ENCODE measurements at places on chromosomes 3 and 15.

DNA sequence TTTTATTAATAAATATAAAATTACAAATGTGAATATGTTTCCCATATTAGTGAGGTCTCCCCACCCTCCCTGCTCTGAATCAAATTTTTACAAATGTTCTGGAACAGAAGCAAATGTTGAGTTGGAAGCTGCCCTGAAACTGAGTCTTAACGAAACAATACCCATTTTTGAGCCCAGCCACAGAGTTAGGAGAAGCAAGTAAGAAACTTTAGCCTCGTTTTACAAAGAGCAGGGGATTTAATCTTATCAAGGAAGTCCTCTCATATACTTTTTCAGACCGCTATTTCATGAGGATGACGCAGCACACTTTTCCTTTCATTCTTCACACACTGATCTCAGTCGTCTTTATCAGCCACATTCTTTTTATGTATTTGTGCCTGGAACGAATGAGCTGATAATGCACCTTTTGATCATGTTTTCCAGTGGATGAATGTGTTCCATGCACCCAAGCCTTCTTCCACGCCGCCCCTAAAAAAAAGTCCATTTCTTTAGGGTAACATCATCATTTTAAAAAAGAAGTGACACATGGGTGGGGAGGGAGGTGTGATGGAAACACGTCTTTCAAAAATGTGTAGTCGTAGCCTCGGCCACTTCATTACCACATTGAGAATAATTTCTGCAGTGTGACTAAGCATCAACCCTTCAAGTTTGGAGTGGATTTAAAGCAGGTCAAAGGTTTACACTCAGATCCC is 48.1 kb downstream of the SETMAR start:
- DNase-seq, result peak; percentile 1

- peak; percentile 88 for DNase-seq
These were observed 52.2 kb upstream of the HEG1 start for GRCh38 chr3:125107861-125108567.

- peak; percentile 2 for DNase-seq
These were observed 88.3 kb upstream of the COL8A1 start for GRCh38 chr3:99549957-99550603.

DNA sequence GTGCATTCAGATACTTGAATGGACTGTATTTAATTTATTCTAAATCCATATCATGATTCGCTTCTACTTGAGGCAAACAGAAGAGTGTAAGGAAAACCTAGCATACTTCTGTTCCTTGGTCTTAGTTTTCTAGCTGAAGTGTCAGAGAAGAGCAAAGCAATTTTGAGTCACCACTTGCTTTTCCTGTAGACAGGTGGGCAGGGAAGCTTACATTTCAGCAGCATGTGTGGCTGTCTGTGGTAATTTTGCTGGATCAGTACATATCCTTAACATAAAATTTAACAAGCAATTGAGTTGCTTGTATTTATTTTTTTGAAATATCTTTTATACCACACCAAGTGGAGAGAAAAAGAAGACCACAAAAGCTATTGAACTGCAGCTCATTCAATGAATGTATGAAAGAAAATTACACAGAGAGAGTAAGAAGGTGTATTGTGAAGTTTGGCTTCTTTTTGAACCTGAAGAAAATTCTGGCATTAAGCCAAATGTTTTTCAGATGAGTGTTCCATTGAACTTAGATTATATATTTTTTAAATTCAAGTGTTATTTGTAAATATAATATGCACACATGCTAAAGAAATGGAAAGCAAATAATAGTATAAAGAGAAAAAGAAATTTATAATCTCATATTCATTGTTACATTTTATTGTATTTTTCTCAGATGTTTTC is 747.6 kb downstream of the NAALADL2 start:
- DNase-seq, result no peak

DNA sequence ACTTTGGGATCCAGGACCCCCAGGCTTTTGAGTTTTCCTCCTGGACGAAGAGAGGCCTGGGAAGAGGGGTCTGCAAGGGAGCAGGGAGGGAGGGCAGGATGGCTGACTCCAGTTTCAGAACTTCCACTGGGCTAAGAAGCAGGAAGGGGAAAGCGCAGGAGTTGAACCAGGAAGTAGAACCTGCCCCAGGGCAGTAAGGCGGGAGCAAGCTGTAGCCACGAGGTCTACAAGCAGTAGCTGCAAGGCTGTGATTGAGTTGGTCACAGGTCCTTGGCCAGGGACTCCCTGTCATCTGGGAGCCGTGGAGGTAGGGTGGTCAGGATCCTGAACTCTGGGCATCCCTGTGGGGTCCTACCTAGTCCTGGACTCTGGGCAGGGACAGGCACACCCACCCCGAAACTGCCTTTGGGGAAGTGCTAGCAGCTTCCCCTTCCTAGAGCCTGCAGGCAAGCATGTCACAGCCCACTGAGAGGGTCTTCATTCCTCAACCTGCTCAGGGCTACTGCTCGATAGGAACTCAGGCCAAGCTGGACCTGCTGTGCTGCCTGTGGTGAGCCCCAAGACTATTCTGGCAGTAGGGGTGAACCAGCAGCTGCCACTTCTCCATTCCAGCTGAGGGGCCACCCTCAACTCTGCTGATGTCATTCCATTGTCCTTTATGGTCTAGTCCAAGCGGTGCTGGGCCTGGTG is 5.8 kb upstream of the GNAI2 start:
- no peak for DNase-seq

DNA sequence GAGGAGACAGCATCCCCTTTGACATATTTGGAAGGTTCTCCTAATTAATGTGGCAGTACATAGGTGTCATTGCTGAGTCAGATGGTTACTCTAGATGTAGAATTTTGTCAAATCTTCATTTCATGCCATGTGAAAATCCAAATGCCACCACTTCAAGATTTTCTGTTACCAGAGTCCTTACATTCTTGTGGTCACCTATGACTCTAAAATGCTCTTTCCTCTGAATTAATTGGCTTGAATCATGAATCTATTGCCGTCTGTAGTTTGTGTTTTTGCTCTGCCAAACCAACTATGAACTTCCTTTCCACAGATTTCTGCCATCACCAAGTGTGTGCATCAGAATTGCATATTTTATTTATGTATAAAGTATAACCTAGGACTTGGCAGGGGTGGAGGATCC is 269.4 kb upstream of the ZPLD1 start:
- DNase-seq, result peak; percentile 89

- no peak for DNase-seq
These were observed 1379.5 kb upstream of the GBE1 start for GRCh38 chr3:83140983-83141382.

DNA sequence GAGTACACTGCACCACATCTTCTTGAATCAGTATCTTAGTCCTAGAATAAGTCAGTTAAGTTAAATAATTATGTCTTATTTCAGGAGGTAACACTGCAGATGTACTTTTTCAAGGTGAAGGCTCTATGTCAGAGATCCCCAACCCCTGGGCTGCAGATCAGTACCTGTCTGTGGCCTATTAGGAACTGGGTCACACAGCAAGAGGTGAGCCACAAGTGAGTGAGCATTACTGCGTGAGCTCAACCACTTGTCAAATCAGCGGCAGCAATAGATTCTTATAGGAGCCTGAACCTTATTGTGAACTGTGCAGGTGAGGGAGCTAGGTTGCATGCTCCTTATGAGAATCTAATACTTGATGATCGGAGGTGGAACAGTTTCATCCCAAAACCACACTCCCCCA is 851.9 kb upstream of the ALCAM start:
- DNase-seq, result no peak

GRCh38 chr3:53375019-53375418 is 27.7 kb upstream of the DCP1A start:
- DNase-seq, result peak; percentile 47

DNA sequence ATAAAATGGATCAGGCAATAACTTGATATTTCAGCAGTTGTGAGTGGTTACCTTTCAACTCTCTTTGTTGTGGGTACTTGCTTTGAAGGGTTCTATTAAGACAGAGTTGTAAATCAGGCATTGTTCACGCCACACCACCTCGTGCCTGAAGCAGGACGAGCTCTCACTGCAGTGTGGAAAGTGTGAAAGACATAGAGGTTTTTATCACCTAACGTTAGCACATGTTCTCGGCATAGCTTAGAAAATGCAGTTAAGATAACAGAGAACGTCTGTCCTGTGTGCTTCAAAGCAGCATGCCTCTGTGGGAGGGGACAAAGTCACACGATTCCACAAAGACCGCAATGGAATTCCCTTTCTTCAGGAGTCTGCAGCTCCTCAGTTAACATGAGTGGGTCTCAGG is 7.8 kb downstream of the ADAMTS17 start:
- no peak for DNase-seq

All from HFFc6 (cell line).